Osteocyte (in vitro differentiated cells): ENCODE measurements at places on chromosomes 5 and 9.
A peak's percentile ranks its signal among the peaks of the same experiment; 100 is the strongest.

- H3K4me3 ChIP-seq = no peak overlapping the region
- peaks cover 5% of the 10 kb centered on the region for H3K27me3 ChIP-seq
- H3K27ac ChIP-seq = no peak overlapping the region
- no peaks in the 10 kb centered on the region for H3K36me3 ChIP-seq
- no peak for DNase-seq
Measured at GRCh38 chr5:133596049-133596448, 16.3 kb downstream of the FSTL4 start.

GRCh38 chr9:16445141-16445920, 425.1 kb downstream of the BNC2 start:
- H3K4me3 ChIP-seq = no peak overlapping the region
- no peaks in the 10 kb centered on the region for H3K36me3 ChIP-seq
- no peak for DNase-seq

- H3K4me3 ChIP-seq = no peak overlapping the region
- H3K27ac ChIP-seq = no peak overlapping the region
- DNase-seq = no peak
- H3K27me3 ChIP-seq = no peaks in the 10 kb centered on the region
Measured at GRCh38 chr9:101569741-101570501, 24.8 kb downstream of the PPP3R2 start.

- H3K4me1 ChIP-seq = peaks cover 8% of the 10 kb centered on the region
- H3K36me3 ChIP-seq = no peaks in the 10 kb centered on the region
- no peak overlapping the region for H3K27ac ChIP-seq
- no peak for DNase-seq
- H3K4me3 ChIP-seq = no peak overlapping the region
Measured at GRCh38 chr9:26727471-26727870, 165.1 kb downstream of the CAAP1 start.

GRCh38 chr9:92992549-92992948, 45.2 kb downstream of the FGD3 start:
- no peaks in the 10 kb centered on the region for H3K4me1 ChIP-seq
- no peaks in the 10 kb centered on the region for H3K36me3 ChIP-seq
- no peak overlapping the region for H3K27ac ChIP-seq
- H3K27me3 ChIP-seq = peaks cover 44% of the 10 kb centered on the region

DNA sequence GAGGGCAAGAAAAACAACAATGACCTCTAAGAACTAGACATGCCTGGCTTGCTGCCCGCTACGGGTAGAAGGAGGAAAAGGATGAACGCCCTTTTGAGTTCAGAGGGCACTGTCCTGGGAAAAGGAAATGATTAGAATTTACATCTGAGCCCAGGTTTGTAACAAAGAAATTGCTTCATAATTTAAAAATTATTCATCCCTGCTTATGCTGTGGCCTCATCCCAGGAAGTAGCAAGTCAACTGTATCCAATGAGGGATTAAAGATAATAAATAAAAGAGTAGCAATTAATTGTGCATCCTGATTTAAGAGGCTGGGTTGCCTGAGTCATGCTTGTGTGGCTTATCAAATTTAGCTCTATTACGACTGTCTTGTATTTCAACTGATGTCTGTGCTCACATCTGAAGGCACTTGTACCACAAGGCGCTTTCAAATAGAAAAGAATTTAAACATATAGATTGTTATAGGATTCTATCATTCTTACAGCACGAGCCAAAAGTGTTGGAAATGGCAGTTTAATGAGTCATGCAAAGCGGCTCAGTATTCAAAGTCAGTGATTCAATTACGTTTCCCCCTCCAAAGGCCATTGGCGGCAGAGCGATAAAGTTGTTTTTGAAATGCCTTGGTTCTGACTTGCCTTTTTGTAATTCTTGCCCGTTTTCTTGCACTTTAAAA, 40.0 kb upstream of the DMRT1 start:
- no peaks in the 10 kb centered on the region for H3K36me3 ChIP-seq
- DNase-seq = no peak
- H3K4me1 ChIP-seq = peaks cover 2% of the 10 kb centered on the region

- peaks cover 7% of the 10 kb centered on the region for H3K4me1 ChIP-seq
- H3K36me3 ChIP-seq = no peaks in the 10 kb centered on the region
- no peaks in the 10 kb centered on the region for H3K27me3 ChIP-seq
Measured at GRCh38 chr9:93222890-93223259, 38.9 kb downstream of the WNK2 start.

GRCh38 chr5:142235050-142235797, 89.6 kb downstream of the SPRY4 start:
- no peak overlapping the region for H3K27ac ChIP-seq
- H3K36me3 ChIP-seq = no peaks in the 10 kb centered on the region
- H3K4me3 ChIP-seq = no peak overlapping the region
- no peak for DNase-seq
- H3K27me3 ChIP-seq = peaks cover 16% of the 10 kb centered on the region

- no peak for DNase-seq
- H3K36me3 ChIP-seq = no peaks in the 10 kb centered on the region
- H3K4me3 ChIP-seq = no peak overlapping the region
Measured at GRCh38 chr9:16884952-16885513, 14.6 kb upstream of the BNC2 start.

DNA sequence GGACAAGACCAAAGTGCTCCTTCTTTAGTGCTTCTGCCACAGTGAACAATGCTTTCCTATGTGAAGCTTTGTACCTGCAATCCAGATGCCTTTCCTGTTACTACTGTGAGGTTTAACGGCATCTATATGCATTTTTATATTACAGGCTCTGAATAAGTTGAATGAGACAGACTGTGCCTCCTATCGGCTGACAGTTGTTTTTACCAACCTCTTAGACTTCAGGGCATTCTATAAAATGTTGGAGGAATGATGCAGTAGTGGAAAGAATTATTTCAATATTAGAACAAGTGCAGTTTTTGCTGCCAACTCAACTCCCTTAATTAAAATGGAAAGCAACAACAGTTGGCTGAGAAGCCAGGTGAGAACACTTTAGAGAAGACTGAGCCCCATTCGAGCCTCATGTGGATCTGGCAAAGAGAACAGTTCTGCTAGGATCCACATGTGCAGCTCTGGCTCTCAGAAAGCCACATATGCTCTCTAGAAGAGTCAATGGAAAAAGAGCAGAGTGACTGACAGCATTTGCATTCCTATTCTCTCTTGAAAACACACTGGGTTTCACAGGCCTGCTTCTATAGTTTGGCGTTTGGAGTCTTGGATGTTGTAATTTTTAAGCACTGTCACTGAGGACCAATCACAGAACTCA, 147.5 kb downstream of the LURAP1L start:
- no peak for DNase-seq
- no peaks in the 10 kb centered on the region for H3K27me3 ChIP-seq
- H3K4me3 ChIP-seq = no peak overlapping the region
- H3K4me1 ChIP-seq = peaks cover 51% of the 10 kb centered on the region
- H3K36me3 ChIP-seq = peaks cover 3% of the 10 kb centered on the region

- DNase-seq = peak; percentile 57
- no peak overlapping the region for H3K27ac ChIP-seq
- H3K4me1 ChIP-seq = no peaks in the 10 kb centered on the region
- H3K27me3 ChIP-seq = no peaks in the 10 kb centered on the region
- no peak overlapping the region for H3K4me3 ChIP-seq
- no peaks in the 10 kb centered on the region for H3K36me3 ChIP-seq
Measured at GRCh38 chr5:2899311-2899710, 147.8 kb upstream of the IRX2 start.

- no peaks in the 10 kb centered on the region for H3K4me1 ChIP-seq
- no peaks in the 10 kb centered on the region for H3K36me3 ChIP-seq
- H3K4me3 ChIP-seq = no peak overlapping the region
- no peak for DNase-seq
- no peak overlapping the region for H3K27ac ChIP-seq
Measured at GRCh38 chr5:145471831-145472612, 363.1 kb downstream of the PRELID2 start.

DNA sequence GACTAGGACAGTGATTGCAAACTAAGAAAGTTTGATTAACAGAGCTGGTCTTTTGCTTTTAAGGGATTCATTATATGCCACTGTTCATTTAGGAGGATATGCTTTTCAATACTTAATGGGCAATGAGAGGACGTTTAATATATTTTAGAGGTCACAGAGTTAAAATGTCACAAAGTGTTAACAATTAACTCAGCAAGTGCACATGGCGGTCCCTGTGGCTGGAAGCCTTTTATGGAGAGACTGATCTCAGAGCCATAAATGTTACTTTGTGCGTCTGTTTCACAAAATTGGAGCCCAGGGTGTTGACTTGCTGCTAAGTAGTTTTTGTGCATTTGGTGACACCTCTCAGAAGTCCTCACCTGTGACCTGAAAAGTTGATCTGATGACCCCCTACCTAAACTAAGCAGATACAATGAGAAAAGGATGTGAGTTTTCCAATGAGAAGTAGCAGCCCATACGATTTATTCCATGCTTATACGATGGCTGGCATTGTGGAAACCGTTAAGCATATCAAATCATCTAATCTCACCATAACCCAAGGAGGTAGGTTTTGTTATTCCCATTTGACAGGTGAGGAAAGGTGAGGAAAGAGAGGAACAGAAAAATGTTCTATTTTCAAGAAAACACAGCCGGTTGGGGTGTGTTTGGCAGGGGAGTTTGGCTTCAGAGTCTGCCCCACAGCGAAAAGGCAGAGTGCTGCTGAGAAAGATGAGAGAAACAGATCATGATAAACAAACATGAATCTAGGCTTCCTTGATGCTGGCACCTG, 64.4 kb downstream of the CMYA5 start:
- no peak overlapping the region for H3K4me3 ChIP-seq
- H3K36me3 ChIP-seq = no peaks in the 10 kb centered on the region
- DNase-seq = no peak
- no peak overlapping the region for H3K27ac ChIP-seq

GRCh38 chr5:89273289-89273688, 390.3 kb upstream of the MEF2C start:
- DNase-seq = no peak
- H3K36me3 ChIP-seq = no peaks in the 10 kb centered on the region
- H3K4me3 ChIP-seq = no peak overlapping the region
- H3K27ac ChIP-seq = no peak overlapping the region

DNA sequence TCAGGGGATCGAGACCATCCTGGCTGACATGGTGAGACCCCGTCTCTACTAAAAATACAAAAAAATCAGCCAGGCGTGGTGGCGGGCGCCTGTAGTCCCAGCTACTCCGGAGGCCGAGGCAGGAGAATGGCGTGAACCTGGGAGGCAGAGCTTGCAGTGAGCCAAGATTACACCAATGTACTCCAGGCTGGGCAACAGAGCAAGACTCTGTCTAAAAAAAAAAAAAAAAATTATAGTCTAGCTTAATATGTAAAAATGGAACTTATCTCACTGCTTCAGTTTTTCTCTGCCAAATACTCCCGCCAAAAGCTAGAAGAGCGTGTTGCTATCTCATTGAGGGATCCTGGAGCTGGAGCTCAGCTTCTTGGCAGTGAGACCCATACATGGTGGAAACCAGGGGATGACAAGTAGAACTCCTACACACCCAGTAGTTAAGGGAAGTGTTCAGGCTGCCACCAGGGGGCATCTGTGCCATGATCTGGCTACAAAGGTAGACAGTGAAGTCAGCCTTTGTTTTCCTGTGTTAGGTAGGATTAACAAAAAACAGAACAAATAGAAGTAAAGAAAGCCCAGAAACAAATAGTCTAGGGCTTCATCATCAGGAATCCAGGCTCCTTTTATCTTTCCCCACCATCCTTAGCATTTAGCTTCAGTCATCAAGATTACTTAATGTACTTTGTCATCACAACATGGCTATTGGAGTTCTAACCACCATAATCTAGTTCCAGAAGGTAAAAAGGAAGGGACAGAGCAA, 33.6 kb upstream of the GLIPR2 start:
- no peak for DNase-seq
- H3K36me3 ChIP-seq = peaks cover 12% of the 10 kb centered on the region
- H3K4me1 ChIP-seq = peaks cover 48% of the 10 kb centered on the region
- H3K27me3 ChIP-seq = no peaks in the 10 kb centered on the region
- H3K27ac ChIP-seq = peak overlapping the region; percentile 87
- no peak overlapping the region for H3K4me3 ChIP-seq

DNA sequence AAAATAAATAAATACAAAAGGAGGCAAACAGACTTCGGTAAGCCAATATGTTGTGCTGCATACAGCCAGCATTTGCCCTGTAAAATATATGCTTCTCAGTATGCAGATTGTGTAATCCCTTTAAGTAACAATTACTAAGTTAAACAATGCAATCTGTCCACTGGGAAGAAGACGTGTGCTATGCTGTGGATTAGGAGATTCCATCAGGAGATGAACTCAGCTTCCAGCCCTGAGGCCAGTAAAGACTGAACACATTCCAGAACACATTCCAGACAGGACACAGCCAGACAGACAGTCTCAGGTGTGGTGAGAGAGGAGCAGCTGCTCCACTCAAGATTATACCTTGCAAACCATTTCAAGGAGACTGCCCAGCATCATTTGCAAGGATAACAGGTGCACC, 97.8 kb downstream of the MPDZ start:
- peaks cover 28% of the 10 kb centered on the region for H3K36me3 ChIP-seq
- no peak for DNase-seq
- H3K4me3 ChIP-seq = no peak overlapping the region
- H3K27ac ChIP-seq = no peak overlapping the region

DNA sequence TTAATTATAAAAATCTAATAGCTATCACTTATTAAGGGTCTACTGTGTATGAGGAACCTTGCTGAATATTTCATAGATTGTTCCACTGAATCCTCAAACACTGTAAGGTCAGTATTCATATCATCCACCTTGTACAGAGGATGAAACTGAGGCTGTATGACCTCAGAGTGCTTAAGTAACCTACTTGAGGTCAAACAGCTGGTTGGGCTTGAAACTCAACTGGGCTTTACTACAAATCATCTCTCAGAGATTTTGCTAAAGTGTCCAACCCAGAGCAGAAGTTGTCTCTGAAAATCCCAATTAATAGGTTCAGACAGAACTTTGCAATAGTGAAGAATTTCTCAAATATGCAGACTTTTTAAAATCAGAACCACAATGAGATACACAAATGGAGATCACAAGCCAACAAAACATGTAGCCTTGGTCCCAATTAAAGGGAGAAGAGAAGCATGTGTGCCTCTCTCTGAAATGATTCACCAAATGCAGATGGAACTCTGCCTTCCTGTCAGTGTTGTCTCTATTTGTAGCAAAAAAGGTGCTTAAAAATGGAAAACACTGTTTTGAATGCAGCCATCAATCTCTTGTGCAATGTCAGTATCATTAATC, 131.4 kb downstream of the FAM114A2 start:
- H3K27ac ChIP-seq = no peak overlapping the region
- H3K27me3 ChIP-seq = no peaks in the 10 kb centered on the region
- no peak for DNase-seq
- peaks cover 46% of the 10 kb centered on the region for H3K4me1 ChIP-seq

GRCh38 chr9:129162497-129163197, 15.4 kb downstream of the IER5L start:
- H3K27me3 ChIP-seq = no peaks in the 10 kb centered on the region
- no peak overlapping the region for H3K4me3 ChIP-seq
- DNase-seq = no peak
- peaks cover 2% of the 10 kb centered on the region for H3K36me3 ChIP-seq
- no peak overlapping the region for H3K27ac ChIP-seq

DNA sequence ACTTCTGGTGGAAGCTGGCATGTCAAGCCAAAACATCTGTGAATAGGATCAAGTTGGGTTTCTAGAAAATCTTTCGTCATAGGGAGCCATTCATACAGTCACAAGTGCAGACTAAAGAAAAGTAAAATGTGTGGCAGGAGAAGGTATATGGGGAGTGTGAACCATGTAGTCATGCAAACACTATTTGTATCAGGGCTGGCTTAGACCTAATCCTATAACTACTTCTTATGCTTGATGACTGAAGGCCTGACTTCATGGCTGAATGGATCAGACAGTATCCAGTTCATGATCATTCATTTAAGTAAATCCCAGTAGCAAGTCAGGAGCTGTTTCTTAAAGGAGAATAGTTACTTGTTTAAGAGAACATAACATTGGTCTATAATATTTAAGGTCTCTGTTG, 63.8 kb upstream of the DAPK1 start:
- peaks cover 20% of the 10 kb centered on the region for H3K4me1 ChIP-seq
- no peak overlapping the region for H3K27ac ChIP-seq
- no peaks in the 10 kb centered on the region for H3K27me3 ChIP-seq
- no peak for DNase-seq
- no peaks in the 10 kb centered on the region for H3K36me3 ChIP-seq
- H3K4me3 ChIP-seq = no peak overlapping the region
